ENCODE measurements at places on chromosomes 12 and 14. TPM values are rescaled to one million over a fixed set of nuclear protein-coding genes. Genes with fewer than 3 reads are reported as not detected.

- DNase-seq = no peak
Measured at GRCh38 chr14:100683578-100683977, 43.1 kb upstream of the DLK1 start.

- DNase-seq = no peak
Measured at GRCh38 chr14:88668448-88669116, 105.7 kb downstream of the ZC3H14 start.

DNA sequence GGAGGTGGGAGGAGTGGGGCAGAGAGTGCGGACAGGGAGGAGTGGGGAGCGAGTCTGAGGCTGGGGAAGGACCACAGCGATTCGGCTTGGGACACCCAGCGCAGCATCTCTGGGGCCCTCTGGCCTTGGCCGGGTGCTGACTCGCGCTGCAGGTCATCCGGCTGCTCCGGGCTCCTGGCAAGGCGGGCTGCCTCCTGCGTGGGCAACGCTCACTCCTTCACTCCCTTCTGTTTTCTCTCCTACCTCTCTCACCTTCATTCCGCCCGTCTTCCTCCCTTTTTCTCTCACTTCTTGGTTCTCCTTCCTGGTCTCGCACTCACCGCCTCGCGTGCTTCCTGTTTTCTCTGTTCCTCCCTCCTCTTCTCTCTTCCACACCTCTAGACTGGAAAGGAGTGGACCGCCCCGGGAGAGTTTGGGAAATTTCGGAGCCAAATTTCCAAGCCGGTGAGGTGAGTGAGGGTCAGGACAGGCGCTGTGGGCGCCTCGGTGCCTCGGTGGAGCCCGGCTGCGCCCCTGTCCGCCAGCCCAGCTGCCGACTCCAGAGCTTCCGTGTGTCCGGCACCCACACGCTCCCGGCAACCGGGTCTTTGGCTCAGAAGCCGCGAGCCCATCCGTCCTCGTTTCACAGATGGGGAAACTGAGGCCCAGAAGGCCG lies 86.7 kb downstream of the B4GALNT3 start:
- DNase-seq = no peak

DNA sequence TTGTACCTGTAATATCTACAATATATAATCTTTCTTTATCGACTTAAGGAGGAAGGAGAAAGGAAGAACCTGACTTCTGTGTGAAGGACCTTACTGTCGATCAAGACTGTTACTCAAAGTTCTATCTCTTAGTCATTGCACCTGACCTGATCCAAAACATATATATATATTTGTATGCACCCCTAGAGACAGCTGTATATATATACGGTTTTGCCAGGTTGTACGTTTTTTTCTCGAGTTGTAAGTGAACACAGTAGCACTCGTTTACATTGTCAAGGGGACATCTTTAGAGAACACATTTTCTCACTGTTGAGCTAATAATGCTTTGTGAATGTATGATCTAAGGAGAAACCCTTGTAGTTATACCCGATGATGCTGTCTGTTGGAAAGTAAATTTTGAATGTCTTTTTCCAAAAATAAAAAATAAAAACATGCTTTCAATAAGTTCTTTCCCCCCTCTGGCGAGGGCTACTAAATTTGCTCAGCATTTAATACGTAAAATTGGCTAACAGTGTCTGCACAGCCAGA lies 536 bp upstream of the SLC35E3 start:
- DNase-seq = no peak

DNA sequence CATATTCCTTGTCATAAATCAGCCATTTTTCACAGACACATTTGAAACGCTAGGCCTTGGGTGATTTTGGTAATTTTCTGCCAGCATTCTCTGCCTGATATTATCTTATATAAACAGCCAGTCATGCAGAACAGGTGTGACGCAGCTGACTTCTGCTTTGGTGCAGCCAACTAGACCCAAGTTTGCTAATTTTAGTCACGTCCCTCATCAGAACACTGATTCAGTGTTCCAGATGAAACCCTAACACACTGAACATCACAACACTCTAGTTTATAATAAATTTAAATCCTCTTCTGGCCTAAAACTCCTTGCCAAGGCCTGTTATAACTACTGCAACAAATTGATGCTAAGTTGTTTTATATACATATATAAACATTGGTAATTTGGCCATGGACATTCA lies 386.1 kb downstream of the SEC23A start:
- DNase-seq = no peak

- no peak for DNase-seq
Measured at GRCh38 chr14:54985156-54985555, 41.7 kb downstream of the WDHD1 start.

AKAP5 gene
- total RNA-seq = 1.7 TPM

- no peak for DNase-seq
Measured at GRCh38 chr14:38124506-38124905, 83.2 kb upstream of the SSTR1 start.

GPRC5D gene
- total RNA-seq = not detected

GRCh38 chr12:95851606-95852005 lies 7.1 kb upstream of the SNRPF start:
- no peak for DNase-seq

GLIPR1L1 gene
- total RNA-seq = not detected

GRCh38 chr12:122333142-122334087 lies 67.1 kb upstream of the VPS33A start:
- DNase-seq = no peak

PRPH gene
- total RNA-seq = 19.7 TPM
